ENCODE measurements at places on chromosomes 16 and 17.

- no peak for DNase-seq
Measured at GRCh38 chr17:15255713-15256454, 9.2 kb downstream of the PMP22 start.

- no peak for DNase-seq
Measured at GRCh38 chr16:11320170-11320569, 25.1 kb upstream of the RMI2 start.

DNA sequence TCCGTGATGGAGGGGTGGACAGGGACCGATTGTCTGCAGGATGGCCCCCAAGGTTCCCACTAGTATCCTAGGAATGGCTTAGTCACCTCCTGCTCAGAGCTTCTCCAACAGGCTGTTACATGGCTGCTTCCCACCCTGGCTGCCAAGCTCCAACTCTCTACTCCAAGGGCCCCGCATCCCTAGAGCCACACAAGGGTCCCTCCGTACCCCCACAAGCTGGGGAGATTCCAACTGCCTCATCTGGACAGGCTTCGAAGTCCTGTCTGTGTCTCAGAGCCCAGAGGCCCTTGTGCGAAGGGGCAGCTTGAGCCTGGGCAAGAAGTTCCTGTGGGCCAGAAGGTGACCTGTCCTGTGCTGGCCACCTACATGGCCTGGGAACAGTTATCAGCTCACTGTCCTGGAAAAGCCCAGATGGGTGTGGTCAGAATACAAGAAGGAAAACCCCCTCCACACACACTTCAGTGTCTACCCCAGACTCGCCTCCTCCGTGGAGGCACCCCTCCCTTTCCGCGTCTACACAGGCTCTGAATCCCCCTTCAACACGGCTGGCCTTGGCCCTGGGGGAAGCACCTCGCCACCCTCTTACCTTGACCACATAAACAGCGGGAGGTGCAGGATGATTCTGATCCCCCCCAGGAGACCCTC lies 586 bp downstream of the MEAK7 start:
- no peak for DNase-seq

GRCh38 chr17:2551928-2552327 lies 40.2 kb upstream of the METTL16 start:
- no peak for DNase-seq

DNA sequence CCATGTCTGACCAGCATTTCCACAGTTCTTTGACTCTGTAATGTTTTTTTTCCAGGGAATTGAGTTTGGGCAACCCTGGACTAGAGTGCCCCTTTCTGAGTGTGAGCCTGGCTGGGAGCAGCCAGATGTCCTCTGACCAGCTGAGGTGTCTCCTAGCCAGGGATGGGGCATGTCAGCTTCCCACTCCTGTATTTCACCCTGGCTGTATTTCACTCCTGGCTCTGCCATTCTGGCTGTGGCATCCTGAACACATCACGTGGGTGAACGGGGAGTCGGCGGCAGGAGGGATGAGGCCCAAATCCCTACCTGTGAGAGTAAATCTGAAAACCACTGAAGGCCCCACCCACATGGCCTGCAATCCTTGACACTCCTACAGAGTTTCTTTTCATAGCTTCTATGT lies 31.3 kb downstream of the KDM8 start:
- no peak for DNase-seq

GRCh38 chr17:81794509-81794908 lies 9.4 kb upstream of the GCGR start:
- no peak for DNase-seq

DNA sequence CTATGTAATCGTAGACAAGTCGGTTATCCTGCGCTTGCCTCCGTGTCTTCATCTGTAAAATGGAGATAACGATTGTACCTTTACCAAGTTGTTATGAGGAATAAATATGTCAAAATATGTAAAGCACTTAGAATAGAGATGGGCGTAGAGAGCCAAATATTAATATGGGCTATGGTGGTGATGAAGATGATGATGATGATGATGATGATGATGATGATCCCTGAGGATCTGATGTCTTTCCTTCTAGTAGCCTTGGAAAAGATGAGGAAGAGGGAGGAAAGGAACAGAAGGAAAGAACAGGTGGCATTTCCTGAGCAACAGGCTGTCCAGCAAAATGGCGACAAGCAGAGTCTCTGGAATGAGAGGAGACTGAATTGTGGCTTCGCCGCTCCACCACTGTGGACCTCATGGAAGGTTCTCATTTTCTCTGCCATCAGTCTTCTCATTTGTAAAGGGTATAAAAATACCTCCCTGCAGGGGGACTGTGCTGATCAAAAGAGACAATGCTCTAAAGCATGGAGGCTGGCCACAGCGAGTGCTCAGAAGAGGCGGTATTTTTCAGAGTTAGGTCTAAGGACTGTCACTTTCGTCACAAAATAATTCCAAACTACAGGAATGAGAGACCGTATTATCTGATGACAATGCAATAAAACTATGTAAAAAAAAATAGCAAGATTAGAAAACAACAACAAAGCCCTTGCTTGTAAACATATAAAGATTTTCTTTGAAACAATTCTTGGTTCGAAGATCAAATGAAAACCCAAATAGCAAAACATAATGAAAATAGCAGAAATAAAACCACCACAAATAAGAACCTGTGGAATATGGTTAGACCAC lies 17.2 kb upstream of the RCVRN start:
- DNase-seq, result no peak

Data from GM04504 (cell line).